ENCODE measurements at places on chromosomes 4 and X.

GRCh38 chrX:13688384-13688957 is 457 bp upstream of the RAB9A start:
- no peak for DNase-seq

GRCh38 chrX:131779741-131780140 is 235.9 kb downstream of the OR13H1 start:
- no peak for DNase-seq

DNA sequence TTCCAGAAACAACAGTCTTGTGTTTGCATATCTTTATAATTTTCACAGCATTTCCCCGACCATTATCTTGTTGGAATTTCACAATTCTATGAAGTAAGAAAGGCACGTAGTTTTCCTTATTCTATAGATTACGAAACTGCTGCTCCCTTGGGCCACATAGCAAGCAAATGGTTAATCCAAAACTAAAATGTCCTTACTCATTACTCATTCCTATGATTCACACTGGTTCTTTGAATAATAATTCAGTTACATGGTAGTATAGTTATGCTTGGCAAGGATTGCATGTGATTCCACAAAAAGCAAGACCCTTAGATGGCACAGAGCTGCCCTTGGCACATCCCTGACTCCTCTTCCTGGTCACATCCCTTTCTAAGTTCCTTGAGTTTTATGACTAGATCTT is 51.2 kb downstream of the OR13H1 start:
- no peak for DNase-seq

- no peak for DNase-seq
Measured at GRCh38 chrX:118364261-118364660, 18.4 kb downstream of the WDR44 start.

DNA sequence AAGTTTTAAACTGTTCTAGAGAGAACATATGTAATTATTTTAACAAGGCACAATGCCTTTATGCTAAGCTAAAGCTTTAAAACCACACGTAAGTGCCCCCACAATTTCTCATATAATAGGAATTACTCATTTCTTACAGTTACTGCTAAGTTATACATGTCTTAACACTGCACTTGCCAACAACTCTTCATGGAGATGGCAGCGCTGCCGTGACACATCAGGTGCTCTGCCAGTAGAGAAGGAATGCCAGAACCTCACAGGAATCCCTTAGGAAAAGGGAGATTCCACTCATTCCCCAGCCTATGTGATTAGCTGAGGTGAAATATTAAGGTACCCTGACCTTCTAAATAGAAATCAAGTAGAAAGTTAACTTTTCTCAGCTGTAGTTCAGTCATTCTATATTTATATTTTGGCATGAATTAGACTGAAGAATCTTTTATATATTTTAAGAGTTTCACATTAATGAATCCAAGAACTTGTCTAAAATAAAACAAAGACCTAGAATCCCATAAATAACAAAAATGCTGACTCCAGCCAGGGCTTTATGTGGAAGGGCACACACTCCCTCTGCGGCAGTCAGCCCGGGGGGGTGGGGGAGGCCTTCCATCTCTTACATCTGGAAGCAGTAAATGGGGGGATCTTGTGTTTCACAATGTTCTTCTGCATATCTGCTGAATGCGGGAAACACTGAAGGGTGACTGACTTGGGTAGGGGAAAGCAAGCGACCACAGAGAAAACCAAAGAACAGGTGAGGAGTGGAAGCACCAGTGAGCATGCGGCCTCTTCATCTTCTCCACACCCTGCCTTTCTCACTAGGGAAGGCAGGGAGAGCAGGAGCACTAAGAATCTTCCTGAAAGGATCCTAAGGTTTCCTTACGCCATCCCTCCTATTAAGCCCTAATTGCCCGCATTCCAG is 23.7 kb downstream of the ACSL1 start:
- DNase-seq, result no peak

DNA sequence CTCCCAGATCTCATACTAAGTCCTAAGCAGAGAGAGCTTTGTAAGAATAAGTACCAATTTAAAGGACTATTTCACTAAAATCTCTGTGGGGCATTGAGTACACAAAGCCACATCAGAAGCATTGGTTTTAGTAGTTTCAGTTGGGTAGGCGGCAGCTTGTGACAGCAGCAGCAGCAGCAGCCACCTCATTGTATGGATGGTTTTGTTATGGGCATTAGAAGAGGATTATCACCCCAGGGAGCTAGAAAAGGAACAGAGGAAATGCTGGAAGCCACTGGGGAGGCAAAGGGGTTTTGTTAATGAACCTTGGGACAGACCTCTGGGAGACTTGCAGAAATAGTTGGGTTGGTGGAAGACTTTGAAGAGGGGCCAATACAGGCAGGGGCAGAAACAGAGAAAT is 93.9 kb upstream of the FRMPD3 start:
- DNase-seq, result no peak

DNA sequence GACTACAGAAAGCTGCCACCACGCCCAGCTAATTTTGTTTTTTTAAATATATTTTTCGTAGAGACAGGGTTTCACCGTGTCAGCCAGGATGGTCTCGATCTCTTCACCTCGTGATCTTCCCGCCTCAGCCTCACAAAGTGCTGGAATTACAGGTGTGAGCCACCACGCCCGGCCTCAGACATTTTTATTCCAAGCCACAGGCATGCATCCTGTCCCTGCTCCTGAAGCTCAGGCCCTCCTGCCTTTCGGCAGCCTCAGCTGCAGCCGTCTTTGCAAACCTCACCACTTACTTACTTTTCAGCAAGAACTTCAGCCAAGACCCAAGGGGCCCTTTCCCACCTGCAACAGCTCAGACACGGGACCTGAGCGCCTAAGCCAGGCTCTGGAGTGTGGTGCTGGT is 26.0 kb downstream of the FAM53A start:
- DNase-seq, result no peak

- DNase-seq, result no peak
Measured at GRCh38 chrX:15848576-15848975, 6.0 kb downstream of the AP1S2 start.

DNA sequence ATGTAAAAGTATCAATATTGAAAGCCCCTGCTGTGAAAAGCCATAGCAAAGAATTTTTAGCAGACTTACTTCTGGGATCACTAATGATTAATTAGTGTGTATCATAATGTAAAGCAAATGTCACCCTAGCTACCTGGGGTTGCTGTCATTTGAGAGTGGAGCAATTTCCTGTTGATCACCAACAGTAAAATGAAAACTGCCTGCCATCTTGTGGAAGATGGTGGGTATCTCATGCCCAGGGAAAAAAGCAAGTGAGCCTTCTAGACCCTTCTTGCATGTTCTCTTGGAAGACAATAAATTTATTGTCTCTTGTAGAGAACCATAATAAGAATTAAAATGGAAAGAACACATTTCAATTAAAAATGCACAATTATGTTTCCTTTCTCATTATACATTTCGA is 360.2 kb downstream of the ZIC3 start:
- no peak for DNase-seq

DNA sequence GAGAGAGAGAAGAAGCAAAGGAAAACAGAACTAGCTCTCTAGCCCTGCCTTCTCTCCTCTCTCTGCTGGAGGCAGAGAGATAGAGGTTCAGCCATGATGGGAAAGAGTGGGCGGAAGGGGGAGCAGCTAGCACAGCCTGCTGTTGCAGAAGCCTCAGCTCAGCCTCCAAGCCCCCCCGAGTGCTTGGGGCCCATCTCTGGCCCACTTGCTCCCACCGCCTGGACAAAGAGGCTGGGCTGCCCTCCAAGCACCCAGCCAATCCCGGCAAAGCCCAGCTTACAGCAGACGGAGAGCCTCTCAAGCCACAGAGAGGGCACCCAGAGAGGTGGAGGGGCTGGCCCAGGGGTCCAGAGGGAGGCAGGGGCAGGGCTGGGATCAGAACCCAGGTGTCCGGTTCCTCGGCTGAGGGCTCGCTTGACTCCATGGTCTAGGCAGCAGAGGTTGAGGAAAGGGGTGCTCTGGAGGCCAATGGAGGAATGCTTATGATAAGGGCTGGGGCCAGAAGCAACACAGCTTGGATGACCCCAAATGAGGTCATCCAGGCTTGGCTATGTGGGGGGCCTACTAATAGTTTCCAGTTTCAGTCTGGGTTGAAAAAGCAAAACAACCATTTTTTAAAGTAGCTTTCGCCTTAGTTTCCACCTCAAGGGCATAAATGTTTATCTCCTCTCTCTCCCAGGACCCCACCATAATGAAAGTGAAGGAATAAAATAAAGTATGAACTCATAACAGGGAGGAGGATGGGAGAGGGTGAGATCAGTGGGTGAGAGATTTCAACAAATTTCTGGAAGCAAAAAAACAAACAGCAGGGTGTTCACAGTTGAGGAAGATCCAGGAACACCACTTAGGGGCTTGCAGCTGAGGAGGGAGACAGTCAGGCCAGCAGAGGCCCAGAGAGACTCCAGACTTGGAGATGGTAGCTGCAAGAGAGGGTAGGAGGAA is 24.9 kb upstream of the IQSEC2 start:
- DNase-seq, result no peak

DNA sequence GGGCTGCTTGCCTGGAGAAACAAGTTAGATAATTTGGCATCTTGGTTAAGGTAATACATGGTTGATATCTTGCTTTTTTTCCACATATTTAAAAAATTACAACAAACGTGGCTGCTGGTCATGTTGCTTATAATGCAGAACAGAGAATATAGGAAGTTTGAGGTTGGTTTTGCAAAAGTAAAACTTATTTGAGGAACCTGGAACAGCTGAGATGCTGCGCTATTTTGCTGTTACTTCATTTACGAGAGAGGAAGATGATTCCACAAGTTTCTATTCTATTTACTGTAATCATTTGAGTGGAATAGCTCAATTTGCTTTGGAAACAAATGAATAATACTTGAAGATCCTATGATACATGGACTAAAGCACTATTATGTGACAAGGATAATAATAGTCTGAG is 118.9 kb downstream of the TMA16 start:
- no peak for DNase-seq

GRCh38 chr4:74517996-74518395 is 73.1 kb downstream of the AREG start:
- DNase-seq, result no peak

- no peak for DNase-seq
Measured at GRCh38 chr4:143424276-143424675, 87.6 kb downstream of the GAB1 start.

- no peak for DNase-seq
Measured at GRCh38 chrX:124555036-124555595, 208.8 kb downstream of the SH2D1A start.

GRCh38 chrX:74540635-74541249 is 73.7 kb downstream of the RLIM start:
- DNase-seq, result no peak

GRCh38 chr4:2127609-2128332 is 68.6 kb downstream of the NAT8L start:
- DNase-seq, result no peak

GRCh38 chr4:77579406-77580076 is 26.1 kb upstream of the CXCL13 start:
- no peak for DNase-seq

DNA sequence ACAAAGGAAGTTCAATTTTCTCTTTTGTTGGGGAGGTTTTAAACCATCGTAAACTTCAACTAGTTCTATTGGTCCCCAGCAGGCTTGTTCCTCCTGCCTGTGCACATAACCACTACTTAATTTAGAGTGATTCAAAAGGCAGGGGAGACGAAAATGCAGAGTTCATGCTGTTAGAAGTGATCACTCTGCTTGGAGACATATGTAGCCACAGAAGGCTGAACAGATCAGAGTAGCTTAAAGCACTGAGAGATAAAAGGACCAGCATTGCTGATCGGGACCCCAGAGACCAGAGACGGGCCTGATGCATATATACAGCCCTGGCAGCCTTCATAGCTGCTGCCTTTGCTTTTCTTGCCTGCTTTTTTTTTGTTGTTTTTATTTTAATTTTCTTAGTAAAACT is 662.0 kb upstream of the CPEB2 start:
- DNase-seq, result no peak

DNA sequence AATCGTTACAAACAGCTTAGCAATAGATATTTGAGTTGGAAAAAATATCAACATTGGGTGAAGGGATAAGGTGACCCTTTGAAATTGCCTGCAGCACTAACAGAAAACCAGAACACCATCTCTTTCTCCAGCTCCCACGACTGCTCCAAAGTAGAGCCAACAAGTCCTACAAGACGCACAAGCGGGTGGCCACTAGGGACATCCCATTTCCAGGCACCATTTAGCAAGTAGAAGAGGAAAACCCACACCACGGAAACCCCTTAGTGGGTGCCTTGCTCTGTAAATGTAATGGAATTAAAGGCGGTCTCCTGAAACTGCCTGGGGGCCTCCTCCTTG is 1.9 kb downstream of the ARHGAP6 start:
- DNase-seq, result no peak

GRCh38 chr4:169604903-169605331 is 7.5 kb downstream of the NEK1 start:
- no peak for DNase-seq

GRCh38 chr4:151991001-151991883 is 230.4 kb upstream of the GATB start:
- no peak for DNase-seq

DNA sequence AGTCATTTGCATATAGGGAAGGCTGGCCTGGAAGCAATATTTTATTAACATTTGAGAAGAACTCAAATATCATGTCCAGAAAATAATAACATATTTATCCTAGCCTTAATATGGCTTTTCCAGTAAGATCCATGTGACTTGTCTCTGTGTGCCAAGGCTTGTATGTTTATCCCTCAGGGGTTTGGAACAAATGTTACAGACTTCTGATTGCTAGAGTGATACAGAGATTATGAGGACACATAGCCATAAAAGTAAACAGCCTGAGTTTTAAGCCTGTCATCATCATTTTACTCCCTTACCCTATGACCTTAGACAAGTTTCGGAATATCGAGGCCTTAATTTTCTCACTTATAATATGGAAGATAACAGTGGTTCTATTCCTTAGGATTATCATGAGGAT is 338.1 kb downstream of the GPAT3 start:
- DNase-seq, result no peak

GRCh38 chr4:77473509-77473908 is 132.1 kb upstream of the CXCL13 start:
- no peak for DNase-seq

- DNase-seq, result no peak
Measured at GRCh38 chr4:13476915-13477314, 7.2 kb downstream of the RAB28 start.

- DNase-seq, result no peak
Measured at GRCh38 chr4:125986307-125986706, 671.6 kb downstream of the FAT4 start.

- DNase-seq, result no peak
Measured at GRCh38 chrX:44906041-44906440, 33.1 kb downstream of the KDM6A start.

DNA sequence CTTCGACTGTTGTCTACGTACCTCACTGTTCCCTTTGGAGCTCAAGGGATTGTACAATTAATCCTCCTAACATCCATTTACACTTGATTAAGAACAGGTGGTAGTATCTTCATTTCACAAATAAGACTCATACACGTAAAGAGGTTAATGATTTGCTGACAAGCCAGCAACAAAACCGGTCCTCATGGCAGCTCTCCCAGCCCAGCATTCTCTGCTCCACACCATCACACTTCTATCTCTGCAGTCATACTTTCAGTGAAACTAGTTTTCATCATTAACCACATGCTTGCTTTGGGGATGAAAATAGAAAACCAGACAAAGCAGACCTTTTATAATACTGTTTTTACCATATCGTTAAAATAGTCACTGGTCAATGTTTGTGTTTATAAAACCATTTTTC is 28.7 kb upstream of the CASK start:
- DNase-seq, result no peak

Measured in activated T-helper 1 cell treated with anti-CD3 and anti-CD28 coated beads, Interleukin-12 subunit alpha, Interleukin-12 subunit beta, Interleukin-2, Interleukin-4 antibody, amounts not matched to agents 30 ng/mL and 10 ng/mL and 1 ng/mL, durations not matched to agents 14 hours and 24 hours and 36 hours (primary cell).